ENCODE measurements at places on chromosomes 2 and 18. TPM values are rescaled to one million over a fixed set of nuclear protein-coding genes. Genes with fewer than 3 reads are reported as not detected.

Gene LYPD1
- 0.22 TPM for total RNA-seq

Gene BMP10
- total RNA-seq = 2.9 TPM

Gene GKN2
- total RNA-seq = not detected

Gene SCYGR4
- total RNA-seq = not detected

DNA sequence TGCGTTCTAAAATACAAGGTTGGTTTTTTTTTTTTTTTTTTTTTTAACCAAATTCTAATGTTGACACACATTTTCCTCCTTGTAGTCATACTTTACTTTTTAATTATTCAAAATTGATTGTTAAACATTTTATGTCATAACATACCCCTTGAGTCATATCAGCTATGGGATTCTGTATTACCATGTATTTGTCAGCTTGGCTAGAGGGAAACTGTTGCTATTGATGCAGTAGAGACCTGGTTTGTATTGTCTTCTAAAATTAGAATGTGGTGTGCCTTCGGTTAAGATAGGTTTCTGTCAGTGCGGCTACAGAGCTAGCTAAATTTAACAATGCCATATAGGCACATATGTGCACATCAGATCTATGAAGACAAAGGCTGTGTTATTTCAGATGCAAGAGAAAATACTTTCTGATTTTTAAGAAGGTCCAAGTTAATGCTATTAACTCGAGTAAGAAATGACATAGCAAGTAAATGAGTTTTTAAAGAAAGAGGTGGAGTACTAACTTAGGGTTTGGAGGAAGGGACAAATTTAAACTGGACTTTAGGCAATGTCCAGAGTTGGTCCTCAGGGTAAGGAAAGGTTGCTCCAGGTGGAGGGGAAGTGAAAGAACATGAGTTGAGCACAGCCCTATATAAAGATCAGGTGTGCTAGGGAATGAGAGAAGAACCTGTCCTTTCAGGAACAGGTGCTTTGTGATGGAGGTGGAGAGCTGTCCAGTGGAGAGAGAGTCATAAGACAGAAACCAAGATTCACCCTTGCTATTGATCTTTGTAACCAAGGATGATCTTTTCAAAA is 152.3 kb downstream of the PRPF40A start:
- no peak overlapping the region for H3K27ac ChIP-seq
- no peak for DNase-seq
- no peak overlapping the region for H3K4me3 ChIP-seq
- H3K4me1 ChIP-seq = no peaks in the 10 kb centered on the region
- no peaks in the 10 kb centered on the region for H3K27me3 ChIP-seq
- peaks cover 3% of the 10 kb centered on the region for H3K36me3 ChIP-seq

- no peaks in the 10 kb centered on the region for H3K4me1 ChIP-seq
- no peaks in the 10 kb centered on the region for H3K27me3 ChIP-seq
- no peak for DNase-seq
- no peaks in the 10 kb centered on the region for H3K36me3 ChIP-seq
- no peak overlapping the region for H3K4me3 ChIP-seq
Observed at GRCh38 chr2:229650901-229651300, 63.5 kb downstream of the DNER start.

GRCh38 chr2:215447673-215448081 is 11.8 kb upstream of the FN1 start:
- H3K27ac ChIP-seq = no peak overlapping the region
- no peak for DNase-seq
- H3K27me3 ChIP-seq = no peaks in the 10 kb centered on the region
- H3K36me3 ChIP-seq = no peaks in the 10 kb centered on the region

- no peaks in the 10 kb centered on the region for H3K4me1 ChIP-seq
- DNase-seq = no peak
- H3K4me3 ChIP-seq = no peak overlapping the region
- no peaks in the 10 kb centered on the region for H3K36me3 ChIP-seq
- no peak overlapping the region for H3K27ac ChIP-seq
Observed at GRCh38 chr18:34364699-34365098, 140.0 kb upstream of the NOL4 start.

DNA sequence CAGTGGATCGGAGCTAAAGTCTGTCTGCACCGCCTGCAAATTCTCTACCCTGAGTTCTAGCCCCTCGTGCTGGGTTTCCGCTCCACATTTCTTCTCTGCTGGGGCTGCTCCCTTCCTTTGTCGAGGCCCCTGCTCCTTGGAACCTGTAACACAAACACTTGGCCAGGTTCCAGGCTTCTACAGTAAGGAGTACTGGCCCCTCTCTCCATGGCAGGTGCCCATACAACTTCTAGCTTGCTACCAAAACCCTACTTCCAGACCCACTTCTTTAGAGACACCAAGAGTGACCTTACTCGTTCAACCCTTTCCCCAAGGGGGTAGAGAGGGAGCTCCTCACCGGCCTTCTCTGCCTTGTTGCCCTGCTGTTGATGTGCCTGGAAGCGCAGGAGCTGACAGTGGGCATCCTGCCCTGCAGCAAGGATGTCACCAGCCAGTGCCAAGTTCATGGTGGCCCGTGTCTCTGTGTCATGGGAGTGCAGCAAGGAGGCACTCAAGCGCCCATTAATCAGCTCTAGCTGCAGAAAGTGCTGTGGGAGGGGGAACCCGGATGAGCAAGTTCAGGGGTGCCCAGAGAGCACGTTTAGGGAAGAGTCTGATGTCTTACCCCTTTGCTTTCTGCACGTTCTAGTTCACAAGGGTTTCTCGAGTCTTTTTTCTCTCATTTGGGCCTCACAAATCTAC is 1.1 kb downstream of the PREB start:
- DNase-seq = no peak
- H3K27me3 ChIP-seq = no peaks in the 10 kb centered on the region
- peak overlapping the region; percentile 91 for H3K27ac ChIP-seq

DNA sequence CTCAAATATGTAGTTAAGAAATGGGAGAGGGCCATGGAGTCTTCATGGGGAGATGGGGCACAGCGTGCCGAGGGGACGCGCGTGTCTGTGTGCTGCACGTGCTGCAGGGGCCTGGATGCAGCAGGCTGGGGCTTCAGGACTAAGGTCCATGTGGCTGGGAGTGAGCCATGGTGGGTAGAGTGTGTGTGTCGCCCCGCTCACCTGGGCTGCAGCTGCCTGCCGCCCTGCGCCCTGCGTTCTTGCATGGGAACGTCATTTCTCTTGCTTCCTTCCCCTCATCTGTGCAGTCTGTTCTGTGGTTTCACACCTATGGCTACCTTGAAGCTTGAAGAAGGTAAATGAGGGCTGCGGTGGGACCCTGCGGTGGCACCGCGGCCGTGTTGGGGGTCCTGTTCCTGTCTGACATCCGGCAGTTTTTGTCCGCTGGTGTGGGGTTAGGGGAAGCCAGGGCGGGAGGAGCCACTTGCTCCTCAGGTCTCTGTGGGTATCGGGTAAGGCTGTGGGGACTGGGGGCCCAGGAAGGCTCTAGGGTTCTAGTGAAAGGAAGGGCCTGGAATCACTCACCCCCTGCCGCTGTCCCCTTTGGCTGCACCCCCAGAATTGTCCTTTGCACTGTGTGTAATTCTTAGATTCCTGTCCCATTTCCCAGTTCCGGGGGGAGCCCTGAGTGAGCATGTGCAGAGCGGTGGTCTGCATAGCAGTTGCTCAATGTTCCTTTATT is 54.1 kb upstream of the HS6ST1 start:
- no peaks in the 10 kb centered on the region for H3K27me3 ChIP-seq
- H3K27ac ChIP-seq = no peak overlapping the region
- no peaks in the 10 kb centered on the region for H3K4me1 ChIP-seq
- DNase-seq = peak; percentile 58
- H3K4me3 ChIP-seq = no peak overlapping the region
- H3K36me3 ChIP-seq = no peaks in the 10 kb centered on the region
